ENCODE measurements at places on chromosomes 5 and 9. TPM values are rescaled to one million over a fixed set of nuclear protein-coding genes. Genes with fewer than 3 reads are reported as not detected.

- H3K36me3 ChIP-seq, result no peaks in the 10 kb centered on the region
- peak overlapping the region; percentile 85 for H3K4me3 ChIP-seq
- no peak overlapping the region for H3K27ac ChIP-seq
- DNase-seq, result peak; percentile 53
These were observed 1.4 kb downstream of the GLIS3 start for GRCh38 chr9:4298255-4299004.

GRCh38 chr5:53895091-53895683, 334.7 kb downstream of the NDUFS4 start:
- H3K36me3 ChIP-seq, result no peaks in the 10 kb centered on the region
- no peaks in the 10 kb centered on the region for H3K4me1 ChIP-seq
- H3K27ac ChIP-seq, result no peak overlapping the region
- no peaks in the 10 kb centered on the region for H3K27me3 ChIP-seq

- no peak overlapping the region for H3K4me3 ChIP-seq
- H3K27me3 ChIP-seq, result peaks cover 3% of the 10 kb centered on the region
- DNase-seq, result peak; percentile 86
- peaks cover 14% of the 10 kb centered on the region for H3K4me1 ChIP-seq
- no peaks in the 10 kb centered on the region for H3K36me3 ChIP-seq
These were observed 17.4 kb upstream of the GPR151 start for GRCh38 chr5:146533260-146533857.

- H3K4me3 ChIP-seq, result no peak overlapping the region
- H3K36me3 ChIP-seq, result no peaks in the 10 kb centered on the region
- H3K4me1 ChIP-seq, result peaks cover 2% of the 10 kb centered on the region
These were observed 59.4 kb downstream of the SIL1 start for GRCh38 chr5:139138809-139139208.

DNA sequence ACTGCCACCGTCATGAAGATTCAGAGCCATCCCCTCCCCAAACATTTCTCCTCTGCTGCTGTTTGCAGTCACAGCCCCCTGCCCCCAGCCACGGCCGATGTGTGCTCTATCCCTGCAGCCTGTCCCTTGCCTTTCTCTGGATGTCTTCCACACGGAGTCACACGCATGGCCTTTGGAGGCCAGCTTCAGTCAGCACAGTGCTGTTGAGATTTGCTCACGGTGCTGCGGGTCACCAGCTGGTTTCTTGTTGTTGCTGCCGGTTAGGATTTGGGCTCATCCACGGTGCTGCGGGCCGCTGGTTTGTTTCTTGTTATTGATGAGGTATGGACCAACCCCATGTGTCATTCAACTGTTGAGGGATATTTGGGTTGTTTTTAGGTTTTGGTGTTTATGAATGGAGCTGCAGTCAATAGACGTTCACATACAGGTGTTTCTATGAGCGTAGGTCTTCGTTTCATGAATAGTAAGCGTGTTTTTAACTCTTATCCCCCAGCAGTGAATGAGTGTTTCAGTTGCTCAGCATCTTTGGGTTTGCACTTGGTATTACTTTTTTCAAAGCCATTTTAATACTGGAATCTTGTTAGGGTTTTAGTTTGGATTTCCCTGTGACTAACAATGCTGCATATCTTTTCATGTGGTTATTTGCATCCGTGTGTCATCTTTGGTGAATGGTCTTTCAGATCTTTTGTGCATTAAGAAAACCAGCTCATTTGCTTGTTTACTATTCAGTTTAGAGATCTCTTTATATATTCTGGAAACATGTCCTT, 57.6 kb downstream of the AHRR start:
- H3K4me1 ChIP-seq, result peaks cover 75% of the 10 kb centered on the region
- H3K36me3 ChIP-seq, result peaks cover 60% of the 10 kb centered on the region
- H3K27ac ChIP-seq, result peak overlapping the region; percentile 96
- peak overlapping the region; percentile 65 for H3K4me3 ChIP-seq
- H3K27me3 ChIP-seq, result no peaks in the 10 kb centered on the region

DNA sequence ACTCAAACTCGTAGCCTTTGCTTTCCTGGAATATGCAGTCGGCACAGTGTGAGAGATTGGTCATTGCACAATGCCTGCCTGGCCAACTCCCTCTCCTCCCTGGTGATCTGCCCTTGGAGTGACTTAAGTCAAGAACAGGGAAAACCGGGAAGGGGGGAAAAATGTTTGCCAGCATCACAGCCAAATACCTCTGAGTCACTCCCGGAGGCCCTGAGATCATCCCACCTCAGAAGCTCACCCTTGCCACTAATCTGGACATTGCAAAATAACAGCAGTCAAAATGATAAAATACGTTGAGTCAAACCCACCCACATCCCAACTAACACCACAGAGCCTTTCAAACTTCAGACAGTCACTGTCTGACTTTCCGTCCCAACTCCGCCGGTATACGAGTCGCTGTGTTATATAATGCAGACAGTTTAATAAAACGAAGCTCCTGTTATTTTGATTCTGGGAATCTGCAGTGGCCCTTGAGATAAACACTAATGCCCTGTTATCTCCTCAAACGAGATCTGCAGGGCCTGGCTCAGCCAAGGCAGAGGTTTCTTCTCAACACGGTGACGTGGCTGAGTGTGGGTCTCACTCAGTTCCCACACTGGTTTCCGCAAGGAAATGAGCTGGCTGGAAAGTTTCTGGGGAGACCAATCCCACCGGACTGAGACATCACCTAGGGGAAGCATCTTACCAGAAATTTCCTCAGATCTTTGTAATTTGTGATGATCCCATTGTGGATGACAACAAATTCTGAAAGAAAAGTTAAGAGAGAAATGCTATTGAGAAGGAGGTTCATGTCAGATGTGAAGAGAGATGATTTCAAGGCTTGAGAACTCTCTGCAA, 22.1 kb downstream of the GFPT2 start:
- H3K27ac ChIP-seq, result no peak overlapping the region
- peaks cover 12% of the 10 kb centered on the region for H3K27me3 ChIP-seq
- H3K36me3 ChIP-seq, result no peaks in the 10 kb centered on the region
- H3K4me1 ChIP-seq, result peaks cover 3% of the 10 kb centered on the region

DNA sequence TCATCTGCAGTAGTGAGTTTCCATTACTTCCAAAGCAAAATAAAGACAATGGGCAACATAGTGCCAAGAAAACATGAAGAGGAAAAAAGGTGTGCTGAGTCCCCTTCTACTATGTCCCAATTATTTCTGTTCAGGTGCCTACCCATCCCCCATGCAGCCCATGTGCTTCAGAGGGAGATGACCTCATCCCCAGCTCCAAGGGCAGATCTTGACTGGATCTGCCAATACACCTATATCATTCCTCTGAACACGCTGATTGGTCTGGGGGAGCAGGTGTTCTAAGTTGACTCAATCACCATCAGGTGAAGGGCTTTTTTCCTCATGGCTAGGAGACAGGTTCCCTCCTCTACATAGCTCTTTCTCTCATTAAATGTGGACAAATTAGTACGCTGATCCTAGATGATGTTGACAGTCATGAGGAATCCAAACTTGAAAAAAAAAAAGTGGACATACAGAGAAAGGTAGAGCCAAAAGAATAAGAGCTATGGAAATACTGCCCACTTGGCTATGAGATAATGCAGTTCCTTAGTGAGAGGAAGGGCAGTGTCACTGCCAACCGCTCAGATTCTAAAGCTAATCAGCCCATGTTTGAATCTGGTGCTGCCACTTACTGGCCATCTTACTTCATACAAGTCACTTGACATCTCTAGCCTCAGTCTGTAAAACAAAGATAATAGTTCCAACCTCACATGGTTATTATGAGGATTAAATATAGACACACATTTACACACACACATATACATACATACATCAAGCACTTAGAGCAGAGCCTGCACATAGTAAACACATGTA, 23.1 kb downstream of the PRELID2 start:
- no peak overlapping the region for H3K27ac ChIP-seq
- no peaks in the 10 kb centered on the region for H3K27me3 ChIP-seq
- H3K4me3 ChIP-seq, result no peak overlapping the region
- DNase-seq, result no peak
- H3K36me3 ChIP-seq, result no peaks in the 10 kb centered on the region

DNA sequence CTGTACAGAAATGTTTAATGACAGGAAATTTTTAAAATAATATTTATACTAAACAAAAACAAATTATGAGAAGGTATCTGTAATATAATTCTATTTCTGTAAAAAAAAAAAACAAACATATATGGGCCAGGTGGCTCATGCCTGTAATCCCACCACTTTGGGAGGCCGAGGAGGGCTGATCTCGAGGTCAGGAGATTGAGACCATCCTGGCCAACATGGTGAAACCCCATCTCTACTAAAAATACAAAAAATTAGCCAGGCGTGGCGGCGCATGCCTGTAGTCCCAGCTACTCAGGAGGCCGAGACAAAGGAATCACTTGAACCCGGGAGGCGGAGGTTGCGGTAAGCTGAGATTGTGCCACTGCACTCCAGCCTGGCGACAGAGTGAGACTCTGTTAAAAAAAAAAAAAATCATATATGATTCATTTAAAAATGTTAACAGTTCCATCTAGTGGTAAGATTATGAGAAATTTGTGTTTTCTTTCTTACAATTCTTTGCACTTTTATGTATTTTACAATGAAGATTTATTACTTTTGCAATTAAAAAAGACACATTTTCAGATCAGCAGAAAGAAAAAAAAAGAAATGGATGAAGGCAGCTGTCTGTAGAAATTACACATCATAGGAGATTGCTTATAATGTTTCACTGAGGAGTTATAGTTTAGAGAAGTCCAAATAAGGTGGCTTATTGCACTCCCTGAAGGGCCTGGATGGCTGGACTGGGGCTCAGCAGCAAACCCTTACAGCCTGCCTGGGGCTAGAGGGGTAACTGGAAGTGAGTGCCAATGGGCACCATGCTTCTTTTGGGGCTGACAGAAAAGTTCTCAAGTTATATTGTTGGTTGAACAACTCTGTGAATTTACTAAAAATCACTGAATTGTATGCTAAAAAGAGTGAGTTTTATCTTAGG, 20.3 kb downstream of the C9orf153 start:
- no peaks in the 10 kb centered on the region for H3K36me3 ChIP-seq
- peaks cover 4% of the 10 kb centered on the region for H3K4me1 ChIP-seq
- no peak overlapping the region for H3K4me3 ChIP-seq

GRCh38 chr5:155101697-155102096, 88.1 kb downstream of the KIF4B start:
- H3K4me1 ChIP-seq, result no peaks in the 10 kb centered on the region
- peaks cover 3% of the 10 kb centered on the region for H3K27me3 ChIP-seq
- no peaks in the 10 kb centered on the region for H3K36me3 ChIP-seq
- no peak overlapping the region for H3K4me3 ChIP-seq

GRCh38 chr9:34782372-34782771, 72.4 kb upstream of the CCL21 start:
- no peaks in the 10 kb centered on the region for H3K36me3 ChIP-seq
- H3K27me3 ChIP-seq, result peaks cover 30% of the 10 kb centered on the region
- DNase-seq, result no peak
- H3K27ac ChIP-seq, result no peak overlapping the region
- H3K4me3 ChIP-seq, result no peak overlapping the region

- H3K27ac ChIP-seq, result no peak overlapping the region
- no peak overlapping the region for H3K4me3 ChIP-seq
- H3K36me3 ChIP-seq, result no peaks in the 10 kb centered on the region
- no peak for DNase-seq
- peaks cover 14% of the 10 kb centered on the region for H3K4me1 ChIP-seq
- H3K27me3 ChIP-seq, result peaks cover 2% of the 10 kb centered on the region
These were observed 45.0 kb downstream of the SARDH start for GRCh38 chr9:133693116-133693515.

DNA sequence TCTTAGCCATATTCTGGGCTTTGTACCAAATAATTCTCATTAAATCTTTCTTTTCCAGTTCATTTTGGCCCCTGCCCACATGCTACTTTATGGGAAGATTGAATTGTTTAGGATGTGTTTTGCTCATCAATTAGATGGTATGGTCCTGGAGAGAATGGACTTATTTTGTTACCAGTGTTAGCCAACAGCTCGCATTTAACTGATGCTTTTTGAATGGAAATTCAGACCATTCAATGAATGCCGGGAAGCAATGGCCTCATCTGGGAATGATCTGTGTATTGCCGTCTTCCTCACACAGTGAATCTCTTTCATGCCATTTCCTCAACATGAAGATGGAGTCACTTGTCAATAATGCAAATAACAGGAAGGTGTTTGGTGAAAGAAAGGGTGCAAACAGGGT, 370.6 kb upstream of the PIK3R1 start:
- peaks cover 30% of the 10 kb centered on the region for H3K27me3 ChIP-seq
- no peaks in the 10 kb centered on the region for H3K4me1 ChIP-seq
- H3K36me3 ChIP-seq, result no peaks in the 10 kb centered on the region
- no peak overlapping the region for H3K27ac ChIP-seq
- no peak for DNase-seq
- H3K4me3 ChIP-seq, result no peak overlapping the region

GRCh38 chr9:126515001-126515872, 98.5 kb upstream of the LMX1B start:
- DNase-seq, result no peak
- H3K36me3 ChIP-seq, result no peaks in the 10 kb centered on the region
- peaks cover 36% of the 10 kb centered on the region for H3K4me1 ChIP-seq
- H3K27me3 ChIP-seq, result peaks cover 76% of the 10 kb centered on the region

DNA sequence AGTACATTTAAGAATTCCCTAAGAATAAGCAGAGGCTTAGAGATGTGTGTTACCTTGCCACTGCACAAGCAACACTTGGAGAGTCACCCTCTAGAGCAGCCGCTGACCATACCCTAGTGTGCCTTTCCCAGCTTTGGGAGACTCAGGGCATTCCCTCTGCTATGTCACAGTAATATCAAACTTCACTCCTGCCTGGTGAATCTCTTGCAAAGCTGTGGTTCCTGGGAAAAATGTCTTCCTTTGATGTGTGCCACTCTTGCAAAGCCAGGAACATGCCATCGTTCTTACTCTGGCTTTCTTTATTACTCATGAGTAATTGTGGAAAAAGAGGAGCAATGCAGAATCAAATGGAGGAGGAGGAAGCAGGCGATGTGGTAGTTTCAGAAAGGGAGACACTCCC, 173.2 kb downstream of the CCDC192 start:
- H3K27ac ChIP-seq, result no peak overlapping the region
- no peaks in the 10 kb centered on the region for H3K4me1 ChIP-seq
- no peak overlapping the region for H3K4me3 ChIP-seq
- H3K36me3 ChIP-seq, result no peaks in the 10 kb centered on the region
- H3K27me3 ChIP-seq, result peaks cover 2% of the 10 kb centered on the region

- H3K36me3 ChIP-seq, result no peaks in the 10 kb centered on the region
- DNase-seq, result no peak
- H3K27me3 ChIP-seq, result peaks cover 6% of the 10 kb centered on the region
- H3K4me3 ChIP-seq, result no peak overlapping the region
- H3K27ac ChIP-seq, result no peak overlapping the region
- H3K4me1 ChIP-seq, result peaks cover 20% of the 10 kb centered on the region
These were observed 162.2 kb downstream of the HSD17B3 start for GRCh38 chr9:96139592-96140295.

- H3K36me3 ChIP-seq, result peaks cover 12% of the 10 kb centered on the region
- H3K4me1 ChIP-seq, result peaks cover 62% of the 10 kb centered on the region
- DNase-seq, result no peak
- H3K27me3 ChIP-seq, result no peaks in the 10 kb centered on the region
- no peak overlapping the region for H3K27ac ChIP-seq
These were observed 48.5 kb upstream of the STXBP1 start for GRCh38 chr9:127563579-127563978.

- no peak overlapping the region for H3K4me3 ChIP-seq
- DNase-seq, result no peak
- H3K27me3 ChIP-seq, result no peaks in the 10 kb centered on the region
- no peaks in the 10 kb centered on the region for H3K4me1 ChIP-seq
- H3K36me3 ChIP-seq, result no peaks in the 10 kb centered on the region
- no peak overlapping the region for H3K27ac ChIP-seq
These were observed 4.4 kb downstream of the LCN9 start for GRCh38 chr9:135667463-135668001.

- H3K4me1 ChIP-seq, result peaks cover 53% of the 10 kb centered on the region
- H3K36me3 ChIP-seq, result no peaks in the 10 kb centered on the region
- H3K27me3 ChIP-seq, result no peaks in the 10 kb centered on the region
- H3K27ac ChIP-seq, result peak overlapping the region; percentile 25
- no peak for DNase-seq
These were observed 42.9 kb downstream of the DBH start for GRCh38 chr9:133679056-133679455.

The ARPC5L gene
- 79.1 TPM for total RNA-seq

The ANKRD31 gene
- 0.26 TPM for total RNA-seq

The ZNF454 gene
- total RNA-seq, result not detected

The BTNL9 gene
- total RNA-seq, result not detected

The SLC6A7 gene
- total RNA-seq, result not detected

The MZB1 gene
- 61.1 TPM for total RNA-seq

The INSL4 gene
- total RNA-seq, result not detected
